ENCODE measurements at places on chromosomes 11 and 22.

DNA sequence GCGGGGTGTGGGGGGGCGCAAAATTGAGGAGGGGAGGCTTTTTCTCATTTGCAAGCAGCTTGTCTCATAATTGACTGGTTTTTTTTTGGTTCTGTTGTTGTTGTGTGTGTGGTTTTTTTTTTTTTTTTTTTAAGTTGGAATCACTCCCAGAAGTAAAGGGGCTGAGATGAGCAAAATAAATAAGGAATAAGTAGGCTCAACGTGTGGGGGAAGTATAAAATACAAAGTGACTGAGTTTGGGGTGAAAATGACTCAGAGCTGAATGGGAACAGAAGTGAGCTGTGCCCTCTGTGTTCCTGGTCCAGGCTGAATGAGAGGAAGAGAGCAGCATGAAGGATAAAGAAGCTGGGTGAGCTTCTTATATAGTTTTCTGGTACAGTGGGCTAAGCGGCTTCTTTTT lies 90.0 kb downstream of the GRIK4 start:
- DNase-seq, result no peak

DNA sequence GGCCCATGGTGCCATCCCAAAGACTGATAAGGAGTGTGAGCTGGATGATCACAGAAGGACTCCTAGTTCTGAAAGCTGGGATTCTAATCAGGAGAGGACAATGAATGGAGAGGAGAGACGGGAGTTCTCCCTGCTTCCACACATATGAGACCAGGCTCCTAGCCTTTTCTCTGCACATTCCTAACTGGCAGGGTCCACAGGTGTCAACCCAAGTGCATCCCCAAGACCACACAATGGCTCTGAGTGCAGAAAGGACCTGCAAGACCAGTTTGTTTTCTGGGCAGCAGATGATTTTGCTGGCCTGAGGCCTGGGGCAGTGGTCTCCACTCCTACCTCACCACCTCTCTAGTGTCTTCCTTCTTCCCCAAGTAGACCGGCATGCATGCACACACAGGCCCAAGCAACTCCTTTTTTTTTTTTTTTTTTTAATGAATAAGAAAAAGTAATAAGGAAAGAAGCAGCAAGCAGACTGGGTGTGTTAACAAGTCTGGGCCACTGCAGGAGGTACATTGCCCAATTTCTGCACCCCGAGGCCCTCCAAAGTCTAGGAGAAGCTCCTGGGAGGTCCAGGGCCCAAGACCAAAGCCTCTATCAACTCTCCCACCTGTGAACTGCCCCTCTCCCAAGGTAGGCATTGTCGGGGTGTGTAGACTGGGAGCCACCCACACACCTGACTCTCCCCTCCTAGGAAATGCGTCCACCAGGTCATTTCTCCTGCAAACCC lies 1.2 kb upstream of the TSKU start:
- no peak for DNase-seq

DNA sequence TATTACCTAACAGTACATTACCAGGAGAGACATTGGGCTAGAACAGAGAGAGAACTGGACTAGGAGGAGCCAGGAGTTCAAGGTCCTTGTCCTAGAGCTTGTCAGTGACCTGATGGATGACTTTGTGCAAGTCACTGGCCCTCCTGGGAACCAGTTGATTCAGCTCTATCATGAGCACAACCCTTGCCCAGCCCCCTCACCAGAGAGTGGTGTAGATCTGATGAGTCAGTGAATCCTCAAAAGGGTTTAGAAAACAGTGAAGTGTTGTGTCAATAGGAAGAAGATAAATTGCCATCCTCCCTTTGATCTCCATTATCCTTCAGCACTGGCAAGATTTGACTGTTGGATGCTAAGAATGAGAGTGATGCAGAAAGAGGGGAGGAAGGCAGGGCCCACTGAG lies 24.3 kb downstream of the NEU3 start:
- DNase-seq, result no peak

DNA sequence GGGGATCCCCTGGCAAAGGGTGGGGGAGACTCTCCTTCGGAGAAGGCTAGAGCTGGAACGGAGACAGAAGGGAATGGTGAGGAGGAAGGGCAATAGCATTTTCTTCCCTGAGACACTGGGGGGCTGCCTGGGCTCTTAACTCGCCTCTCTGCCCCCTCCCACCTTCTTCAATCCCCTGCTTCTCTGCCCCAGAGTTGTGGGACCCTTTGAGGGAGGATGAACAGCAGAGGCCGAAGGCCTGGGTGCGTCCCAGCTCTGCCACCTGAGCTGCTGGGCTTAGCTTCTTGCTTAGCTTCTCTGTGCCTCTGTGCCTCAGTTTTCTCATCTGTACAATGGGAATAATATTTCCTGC lies 72.4 kb downstream of the RTL6 start:
- no peak for DNase-seq
